ENCODE measurements at places on chromosomes 7 and 10. TPM values are rescaled to one million over a fixed set of nuclear protein-coding genes. Genes with fewer than 3 reads are reported as not detected.

Gene PLXDC2
- total RNA-seq, result not detected

DNA sequence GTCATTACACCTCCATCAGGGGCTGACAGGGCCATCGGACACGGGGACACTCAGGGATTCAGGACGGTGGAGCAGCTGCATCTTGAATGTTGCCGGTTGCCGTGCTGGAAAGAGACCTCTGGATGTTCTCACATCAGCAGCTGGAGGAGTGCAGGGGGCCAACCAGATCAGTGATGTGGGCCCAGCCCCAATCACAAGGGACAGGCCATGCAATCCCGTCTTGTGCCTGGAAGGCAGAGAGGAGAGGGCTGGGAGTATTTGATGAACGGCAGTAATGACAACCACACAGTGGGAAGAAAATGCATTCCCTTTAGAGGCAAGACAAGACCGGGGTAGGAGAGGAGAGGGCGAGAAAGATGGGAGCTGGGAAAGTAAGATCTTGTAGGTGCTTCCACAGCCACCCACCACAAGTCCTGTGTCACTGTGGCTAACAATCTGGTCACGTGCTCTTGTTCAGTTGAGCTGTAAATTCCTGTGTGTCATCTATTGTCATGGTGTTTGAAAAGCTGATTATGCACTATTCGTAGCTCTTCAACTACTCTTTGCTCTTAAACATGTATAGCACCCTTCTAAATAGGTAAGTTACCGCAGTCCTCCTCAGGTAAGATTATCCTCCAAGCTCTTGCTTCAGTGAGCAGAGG is 85.9 kb upstream of the LEP start:
- no peak for DNase-seq

Gene NCOA4
- total RNA-seq, result 109 TPM

DNA sequence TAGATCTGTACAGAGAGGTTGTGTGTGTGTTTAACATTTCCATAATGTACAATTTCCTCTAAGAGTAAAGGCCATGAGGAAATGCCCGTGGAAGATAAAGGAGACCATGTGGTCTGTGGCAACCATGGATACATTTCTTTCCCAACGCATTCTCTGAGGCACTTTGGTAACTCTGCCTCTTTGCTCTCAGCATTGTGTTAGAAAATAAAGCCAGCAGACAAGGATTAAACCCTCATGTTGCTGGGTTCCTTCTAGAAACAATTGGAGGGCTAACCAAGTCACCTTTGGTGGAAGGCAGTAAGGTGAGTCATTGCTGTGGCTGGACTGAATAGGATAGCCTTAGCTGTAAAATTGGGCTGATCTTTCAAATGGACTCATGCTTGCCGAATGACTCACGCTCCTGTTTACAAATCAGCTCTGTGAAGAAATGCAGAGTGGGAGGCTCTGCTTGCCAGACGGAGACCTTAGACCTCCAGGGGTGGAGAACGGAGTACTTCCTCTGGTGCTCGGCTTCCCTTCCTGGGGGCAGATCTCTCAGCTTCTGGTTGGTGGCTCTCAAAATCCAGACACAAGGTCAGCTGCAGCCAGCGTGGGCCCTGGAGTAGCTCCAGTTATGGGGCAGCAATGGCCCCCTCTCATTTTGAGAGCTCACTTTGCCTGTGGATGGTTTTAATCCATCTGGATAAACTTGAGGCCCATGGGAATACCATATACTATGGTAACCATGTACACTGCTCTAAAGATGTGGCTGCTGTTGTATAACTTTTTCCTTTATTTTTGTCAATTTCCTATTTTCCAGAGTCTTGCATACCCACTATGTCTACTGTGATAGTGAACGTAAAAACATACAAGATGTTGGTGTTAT is 137.3 kb downstream of the TCF7L2 start:
- DNase-seq, result no peak

Gene FFAR4
- total RNA-seq, result not detected

GRCh38 chr10:42816912-42817311 is 34.3 kb downstream of the BMS1 start:
- DNase-seq, result no peak

- DNase-seq, result no peak
Observed at GRCh38 chr7:55877308-55877707, 9.9 kb upstream of the ZNF713 start.

DNA sequence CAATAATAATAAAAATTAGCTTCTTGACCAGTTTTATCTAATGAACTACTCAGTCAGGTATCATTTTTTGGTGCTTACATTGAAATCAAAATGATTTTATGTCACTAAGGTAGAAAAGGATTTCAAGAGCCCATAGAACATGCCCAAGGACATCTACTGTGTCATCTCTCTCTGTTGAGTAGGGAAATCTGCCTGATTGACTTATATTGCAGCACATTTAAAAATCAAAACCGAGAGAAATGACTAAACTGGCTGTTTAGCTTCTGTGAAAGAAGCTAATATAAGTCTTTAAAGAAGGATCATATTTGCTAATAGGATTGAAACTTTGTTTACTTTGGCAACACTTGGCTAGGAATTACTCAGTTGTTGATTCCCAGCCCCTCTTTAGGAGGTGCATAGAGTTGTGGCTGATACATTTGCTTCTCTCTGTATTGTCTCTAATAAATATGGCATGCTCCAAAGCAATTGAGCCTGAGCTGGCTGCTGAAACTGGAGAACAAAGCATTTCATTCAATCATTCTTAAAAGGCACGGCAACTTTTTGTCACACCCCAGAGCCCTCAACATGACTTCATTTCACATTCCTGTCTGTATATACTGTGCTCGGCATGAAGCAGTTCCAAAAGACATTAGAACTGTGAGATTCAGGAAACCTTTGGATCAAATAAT is 1096.9 kb upstream of the POT1 start:
- DNase-seq, result no peak

DNA sequence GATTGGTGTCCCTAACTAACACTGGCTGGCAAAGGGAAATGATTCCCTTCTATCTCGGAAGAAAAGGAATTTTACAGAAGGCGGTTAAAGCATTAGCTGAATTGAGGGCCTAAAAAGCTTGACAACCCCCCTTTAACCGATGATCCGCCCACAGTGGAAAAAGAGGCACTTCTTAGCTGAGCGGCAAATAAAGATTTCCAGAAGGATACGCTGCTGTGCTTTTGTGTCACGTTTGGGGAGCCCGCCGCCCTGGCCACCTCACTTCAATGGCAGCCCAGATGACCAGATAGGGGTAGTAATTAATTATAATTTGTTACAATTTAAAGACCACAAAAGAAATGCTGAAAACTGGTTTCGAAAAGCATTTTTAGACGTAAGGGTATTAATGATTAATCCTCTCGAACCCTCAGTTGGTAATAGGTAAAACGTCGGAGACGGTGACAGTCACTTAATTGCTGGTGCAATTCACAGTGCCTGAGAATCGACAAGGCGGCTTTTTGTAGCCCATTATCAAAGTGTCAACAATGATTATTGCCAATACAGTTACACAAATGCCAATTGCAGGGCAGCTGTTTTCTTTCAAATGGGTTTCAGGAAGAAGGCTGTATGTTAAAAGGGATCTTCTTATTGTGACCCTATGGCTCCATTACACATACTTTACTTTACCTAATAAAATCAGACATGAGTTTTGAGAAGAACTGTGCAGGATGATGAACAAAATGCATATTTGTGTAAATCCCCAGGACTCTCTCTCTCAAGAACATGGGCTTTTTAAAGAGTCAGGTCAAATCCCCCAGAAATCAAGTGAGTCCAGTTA is 154.1 kb downstream of the PIP4K2A start:
- no peak for DNase-seq

DNA sequence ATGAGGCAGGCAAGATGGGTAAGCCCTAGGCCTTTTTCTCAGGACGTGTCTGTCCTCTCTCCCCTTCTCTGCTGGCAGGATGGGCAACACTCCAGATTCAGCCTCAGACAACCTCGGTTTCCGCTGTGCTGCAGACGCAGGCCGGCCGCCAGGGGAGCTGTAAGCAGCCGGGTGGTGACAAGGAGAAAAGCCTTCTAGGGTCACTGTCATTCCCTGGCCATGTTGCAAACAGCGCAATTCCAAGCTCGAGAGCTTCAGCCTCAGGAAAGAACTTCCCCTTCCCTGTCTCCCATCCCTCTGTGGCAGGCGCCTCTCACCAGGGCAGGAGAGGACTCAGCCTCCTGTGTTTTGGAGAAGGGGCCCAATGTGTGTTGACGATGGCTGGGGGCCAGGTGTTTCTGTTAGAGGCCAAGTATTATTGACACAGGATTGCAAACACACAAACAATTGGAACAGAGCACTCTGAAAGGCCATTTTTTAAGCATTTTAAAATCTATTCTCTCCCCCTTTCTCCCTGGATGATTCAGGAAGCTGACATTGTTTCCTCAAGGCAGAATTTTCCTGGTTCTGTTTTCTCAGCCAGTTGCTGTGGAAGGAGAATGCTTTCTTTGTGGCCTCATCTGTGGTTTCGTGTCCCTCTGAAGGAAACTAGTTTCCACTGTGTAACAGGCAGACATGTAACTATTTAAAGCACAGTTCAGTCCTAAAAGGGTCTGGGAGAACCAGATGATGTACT is 13.1 kb downstream of the PHKG1 start:
- no peak for DNase-seq

- DNase-seq, result no peak
Observed at GRCh38 chr10:28796606-28797512, 119.5 kb downstream of the BAMBI start.

DNA sequence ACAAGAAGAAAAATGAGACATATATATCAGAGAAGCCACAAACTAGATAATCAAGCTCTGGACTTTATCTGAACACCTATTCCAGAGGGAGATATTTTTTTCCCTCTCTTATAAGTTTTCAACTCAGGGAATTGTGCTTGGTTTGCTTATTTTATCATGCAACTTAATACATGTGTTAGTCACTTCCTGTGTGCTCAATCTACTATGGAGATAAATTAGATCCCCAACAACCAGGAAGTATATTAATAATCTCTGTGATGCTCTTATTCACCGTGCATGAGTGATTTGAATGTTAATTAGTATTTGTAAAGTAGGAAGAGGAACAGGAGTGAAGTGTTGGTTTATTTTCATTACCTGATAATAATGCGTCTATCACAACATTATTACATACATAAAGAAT is 38.8 kb upstream of the ZNF365 start:
- DNase-seq, result no peak

DNA sequence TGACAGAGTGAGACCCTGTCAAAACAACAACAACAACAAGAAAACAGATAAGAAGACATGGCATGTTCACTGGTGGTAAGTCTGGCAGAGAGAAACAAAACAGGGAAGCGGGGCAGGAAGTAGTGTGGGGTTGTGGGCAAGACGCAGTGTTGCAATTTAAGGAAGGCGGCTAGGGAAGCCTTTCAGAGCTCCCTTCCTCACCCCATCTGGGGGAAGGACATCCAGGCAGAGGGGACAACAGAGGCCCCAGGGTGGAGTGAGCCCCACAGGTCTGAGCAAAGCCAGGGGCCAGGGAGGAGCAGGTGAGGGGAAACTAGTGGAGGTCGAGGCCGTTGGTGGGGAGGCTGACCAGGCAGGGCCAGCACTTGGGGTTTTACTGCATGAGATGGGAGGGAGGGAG is 16.8 kb downstream of the LAT2 start:
- no peak for DNase-seq

DNA sequence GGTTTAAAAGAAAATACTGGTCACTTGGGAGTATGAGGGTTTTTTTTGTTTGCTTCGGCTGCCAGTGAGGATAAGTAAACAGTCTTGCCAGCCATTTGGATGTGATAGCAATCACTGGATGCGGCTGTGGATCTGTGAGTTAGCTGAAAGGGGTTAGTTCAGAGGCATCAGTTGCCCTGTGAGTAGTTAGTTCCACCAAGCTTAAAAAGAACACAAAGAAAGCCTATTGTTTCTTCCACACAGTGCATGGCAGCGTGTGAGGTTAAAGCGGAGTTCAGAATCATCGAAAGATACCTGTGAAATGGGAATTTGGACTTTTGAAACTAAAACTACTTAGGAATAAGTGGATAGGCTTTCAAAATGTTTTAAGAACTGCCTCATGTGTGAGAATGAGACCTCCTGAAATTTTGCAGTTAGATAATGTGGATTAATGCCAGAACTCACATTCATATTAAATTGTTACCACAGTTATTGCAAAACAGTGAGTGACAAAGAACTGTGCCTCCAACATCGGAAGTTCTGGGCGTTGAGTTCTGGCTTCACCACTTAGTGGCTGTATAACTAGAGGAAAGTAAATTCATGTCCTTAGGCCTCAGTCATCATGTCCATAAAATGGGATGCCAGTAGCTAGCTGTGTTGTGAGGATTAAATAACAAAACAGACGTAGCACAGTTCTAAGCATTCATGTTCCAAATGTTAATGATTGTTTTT is 31.3 kb downstream of the KIAA1217 start:
- DNase-seq, result no peak
